Chondrocyte (in vitro differentiated cells): ENCODE measurements at places on chromosomes 11 and 22. TPM values are rescaled to one million over a fixed set of nuclear protein-coding genes. Genes with fewer than 3 reads are reported as not detected.

TEX12 gene
- 0.75 TPM in 1 of 3 replicates, not detected in the others for total RNA-seq

OR2AT4 gene
- not detected in 3 replicates for total RNA-seq

TRIM22 gene
- total RNA-seq, result 85.9 to 108 TPM (median 94.7 TPM) in 3 replicates

MYO7A gene
- total RNA-seq, result not detected in 3 replicates

GRCh38 chr22:33504941-33505625 is 415.2 kb downstream of the LARGE1 start:
- no peaks in the 10 kb centered on the region for H3K27me3 ChIP-seq
- DNase-seq, result no peak
- H3K4me1 ChIP-seq, result no peaks in the 10 kb centered on the region
- H3K36me3 ChIP-seq, result no peaks in the 10 kb centered on the region
- no peak overlapping the region for H3K27ac ChIP-seq
- no peak overlapping the region for H3K4me3 ChIP-seq

DNA sequence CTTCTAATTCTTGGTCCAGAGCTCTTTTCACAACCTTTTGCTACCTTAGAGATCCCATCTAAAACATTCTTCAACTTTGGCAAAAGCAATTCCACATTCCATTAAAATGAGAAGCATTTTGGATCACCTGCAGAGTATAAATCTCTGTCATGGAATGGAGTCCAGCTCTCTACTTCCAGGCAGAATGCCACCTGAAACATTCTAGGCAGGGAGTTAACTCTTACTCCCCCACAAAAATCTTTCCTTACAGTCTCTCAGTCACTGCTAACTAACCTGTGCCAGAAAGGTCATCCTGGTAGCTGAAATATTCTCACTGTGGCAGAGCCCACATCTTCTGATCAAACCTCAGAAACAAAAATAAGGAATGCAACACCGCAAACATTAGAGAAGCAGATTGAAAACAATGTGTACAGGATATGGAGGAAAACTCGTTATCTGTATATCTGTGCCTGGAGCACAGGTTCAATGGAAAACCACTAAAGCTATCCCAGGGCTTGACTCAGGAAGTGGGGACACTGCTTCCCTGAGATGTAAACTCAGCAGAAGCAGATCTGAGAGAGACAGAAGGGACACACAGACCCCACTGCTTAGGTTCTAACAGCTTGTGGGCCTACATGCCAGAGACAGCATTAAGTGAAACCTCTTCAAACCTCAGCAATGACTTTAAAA is 78.9 kb downstream of the KCNC1 start:
- no peak for DNase-seq
- H3K4me1 ChIP-seq, result peaks cover 17% of the 10 kb centered on the region
- H3K27me3 ChIP-seq, result no peaks in the 10 kb centered on the region
- H3K36me3 ChIP-seq, result no peaks in the 10 kb centered on the region
- H3K4me3 ChIP-seq, result no peak overlapping the region

GRCh38 chr11:60933416-60934123 is 9.3 kb downstream of the TMEM132A start:
- no peaks in the 10 kb centered on the region for H3K4me1 ChIP-seq
- no peaks in the 10 kb centered on the region for H3K27me3 ChIP-seq
- no peak overlapping the region for H3K4me3 ChIP-seq
- no peak overlapping the region for H3K27ac ChIP-seq

SEC14L6 gene
- 0.77 to 2.0 TPM (median 1.2 TPM) in 3 replicates for total RNA-seq

DBX1 gene
- total RNA-seq, result not detected in 3 replicates

DNA sequence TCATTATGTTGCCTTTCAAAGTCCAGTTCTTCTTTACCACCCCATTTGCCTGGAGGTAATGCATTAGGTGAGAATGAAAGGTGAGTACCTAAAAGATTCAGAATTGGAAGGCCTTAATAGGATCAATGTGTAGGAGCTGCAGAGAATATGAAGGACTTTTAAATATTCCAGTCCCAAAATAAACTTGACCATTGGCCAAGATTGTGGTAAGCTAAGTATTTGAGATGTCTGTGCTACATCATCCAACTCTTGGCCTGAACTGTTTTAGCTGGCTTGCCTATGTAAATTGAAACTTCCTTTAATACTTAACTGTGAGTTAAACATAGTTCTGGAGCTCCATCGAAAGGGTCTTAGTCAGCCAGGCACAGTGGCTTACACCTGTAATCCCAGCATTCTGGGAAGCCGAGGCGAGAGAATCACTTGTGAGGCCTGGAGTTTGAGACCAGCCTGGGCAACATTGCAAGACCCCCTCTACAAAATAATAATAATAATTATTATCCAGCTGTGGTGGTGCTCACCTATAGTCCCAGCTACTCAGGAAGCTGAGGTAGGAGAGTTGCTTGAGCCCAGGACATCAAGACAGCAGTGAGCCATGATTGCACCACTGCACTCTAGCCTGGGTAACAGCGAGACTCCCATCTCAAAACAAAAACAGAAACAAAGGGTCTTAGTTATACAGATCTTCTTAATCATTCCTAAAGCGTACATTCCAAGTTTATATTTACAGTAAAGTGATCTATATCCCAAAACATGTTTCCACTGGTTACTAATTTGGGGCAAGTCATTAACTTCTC is 29.8 kb downstream of the MTMR3 start:
- H3K4me3 ChIP-seq, result no peak overlapping the region
- no peaks in the 10 kb centered on the region for H3K27me3 ChIP-seq
- peaks cover 80% of the 10 kb centered on the region for H3K4me1 ChIP-seq
- H3K36me3 ChIP-seq, result no peaks in the 10 kb centered on the region

CTSW gene
- not detected in 3 replicates for total RNA-seq
